ENCODE measurements at places on chromosomes 4 and X.

DNA sequence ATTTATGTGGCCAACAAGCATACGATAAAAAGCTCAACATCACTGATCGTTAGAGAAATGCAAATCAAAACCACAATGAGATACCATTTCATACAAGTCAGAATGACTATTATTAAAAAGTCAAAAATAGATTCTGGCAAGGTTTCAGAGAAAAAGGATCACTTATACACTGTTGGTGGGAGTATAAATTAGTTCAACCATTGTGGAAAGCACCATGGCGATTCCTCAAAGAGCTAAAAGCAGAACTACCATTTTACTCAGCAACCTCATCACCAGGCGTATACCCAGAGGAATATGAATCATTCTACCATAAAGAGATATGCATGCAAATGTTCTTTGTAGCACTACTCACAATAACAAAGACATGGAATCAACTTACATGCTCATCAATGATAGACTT is 478.7 kb upstream of the GALNTL6 start:
- DNase-seq: no peak

- no peak for DNase-seq
Measured at GRCh38 chr4:26583538-26583864, 383 bp upstream of the TBC1D19 start.

DNA sequence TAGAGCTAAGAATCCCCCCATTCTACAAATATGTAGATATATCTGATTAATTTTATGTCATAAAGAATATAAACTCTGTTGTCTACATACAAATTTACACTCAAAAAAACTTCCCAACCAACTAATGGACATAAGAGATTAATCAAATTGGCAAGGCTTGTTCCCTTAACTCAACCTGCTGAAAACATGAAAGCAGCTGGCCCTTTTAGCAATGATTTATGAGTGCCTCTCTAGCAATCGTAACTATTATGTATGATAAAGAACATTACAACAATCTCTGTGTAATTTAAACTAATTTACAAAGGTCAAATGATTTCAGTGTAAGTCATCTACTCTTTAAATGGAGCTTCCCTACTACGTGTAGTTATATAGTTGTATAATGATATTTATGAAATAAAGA is 83.1 kb upstream of the FTHL17 start:
- DNase-seq: no peak

- DNase-seq: no peak
Measured at GRCh38 chr4:127249767-127250108, 383.0 kb upstream of the INTU start.

DNA sequence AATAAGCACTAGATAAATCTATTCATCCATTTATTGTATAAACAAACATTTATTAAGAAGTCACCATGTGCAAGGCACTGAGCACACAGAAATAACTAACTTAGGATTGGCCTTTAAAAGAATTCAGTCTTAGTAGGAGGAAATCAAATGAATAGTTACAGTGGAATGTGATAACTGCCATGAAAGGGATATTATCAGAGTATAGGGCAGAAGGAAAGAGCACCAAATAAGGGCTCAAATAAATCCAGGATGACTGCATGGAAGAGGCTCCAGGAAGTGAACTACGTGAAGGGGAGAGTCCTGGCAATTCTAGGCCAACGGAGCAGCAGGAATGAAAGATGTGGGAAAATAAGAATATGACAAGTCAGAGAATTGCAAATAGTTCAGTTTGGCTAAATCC is 406.0 kb downstream of the INPP4B start:
- DNase-seq: no peak

- DNase-seq: no peak
Measured at GRCh38 chr4:34138385-34138784, 2105.9 kb downstream of the ARAP2 start.

DNA sequence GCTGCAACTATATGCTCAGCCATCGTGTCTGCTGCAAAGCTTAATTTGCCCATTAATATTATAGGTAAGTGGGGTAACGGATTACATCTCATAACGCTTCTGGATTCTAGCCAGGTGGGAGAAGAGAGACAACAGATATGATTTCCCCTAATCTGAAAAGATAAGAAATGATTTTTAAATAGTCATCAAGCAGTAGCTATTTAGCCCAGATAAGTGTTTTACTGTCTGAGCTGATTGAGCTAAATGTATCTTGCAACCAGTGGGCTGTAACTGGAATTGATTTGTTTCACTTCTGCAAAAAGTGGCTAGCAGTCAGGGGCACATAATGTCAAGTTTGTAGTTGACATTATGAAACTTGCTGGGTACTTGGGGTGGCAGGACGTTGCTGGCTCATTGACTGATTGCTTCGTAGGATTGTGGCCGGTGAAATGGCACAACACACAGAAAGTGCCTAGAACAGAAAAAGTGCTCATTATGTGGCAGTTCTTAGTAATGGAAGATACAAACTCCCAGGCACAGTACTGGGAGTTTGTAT is 18.5 kb downstream of the LAP3 start:
- DNase-seq: no peak

Data from kidney epithelial cell (primary cell).